Stimulated activated CD8-positive, alpha-beta memory T cell treated with anti-CD3 and anti-CD28 coated beads, Interleukin-15, amount 100 ng/mL, for 24 hours (primary cell): ENCODE measurements at places on chromosomes 5 and 9.

DNA sequence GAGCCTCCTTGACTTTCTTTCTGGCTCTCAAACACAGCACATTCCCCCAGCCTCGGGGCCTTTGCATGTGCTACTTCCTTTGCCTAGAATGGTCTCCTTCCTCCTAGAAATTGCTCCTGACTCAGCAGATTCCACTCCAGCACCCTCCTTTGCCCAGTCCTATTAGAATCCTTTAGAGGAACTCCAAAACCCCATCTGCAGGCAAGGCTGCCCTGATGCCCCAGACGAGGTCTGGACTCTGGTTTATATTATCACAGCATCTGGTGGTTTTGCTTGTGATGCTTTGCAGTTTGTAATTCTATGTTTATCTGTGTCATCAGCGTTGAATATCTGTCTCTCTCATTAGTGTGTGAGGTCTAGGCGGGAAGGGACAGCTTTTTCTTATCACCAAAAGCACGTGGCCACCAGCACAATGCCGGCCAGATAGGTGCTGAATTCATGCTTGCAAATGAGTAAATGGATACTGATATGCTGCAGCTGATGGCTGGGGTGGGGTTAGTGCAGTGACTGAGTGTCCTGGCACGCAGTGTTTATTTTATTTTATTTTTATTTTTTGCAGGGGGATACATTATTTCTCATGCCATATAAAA, 30.0 kb upstream of the ANKH start:
- DNase-seq, result no peak

- DNase-seq, result no peak
Observed at GRCh38 chr9:122342323-122343050, 28.3 kb upstream of the PTGS1 start.

DNA sequence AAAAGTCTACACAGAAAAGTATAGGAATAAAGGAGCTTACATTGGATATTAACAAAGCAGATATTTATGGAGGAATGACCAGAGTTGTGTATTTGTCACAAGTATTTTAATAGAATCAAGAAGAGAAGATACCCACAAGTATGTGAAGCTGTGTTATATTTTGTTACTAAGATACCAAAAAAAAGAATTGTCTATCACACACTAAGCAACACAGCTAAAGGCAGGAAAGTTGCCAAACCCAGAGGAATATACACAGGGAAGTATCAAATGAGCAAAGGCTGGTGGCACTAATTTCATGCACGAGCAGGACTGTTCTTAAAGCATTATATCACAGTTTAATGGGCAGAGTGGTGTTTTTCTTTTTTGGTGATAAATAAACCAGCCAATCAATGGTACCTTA, 30.9 kb upstream of the RAI14 start:
- no peak for DNase-seq

DNA sequence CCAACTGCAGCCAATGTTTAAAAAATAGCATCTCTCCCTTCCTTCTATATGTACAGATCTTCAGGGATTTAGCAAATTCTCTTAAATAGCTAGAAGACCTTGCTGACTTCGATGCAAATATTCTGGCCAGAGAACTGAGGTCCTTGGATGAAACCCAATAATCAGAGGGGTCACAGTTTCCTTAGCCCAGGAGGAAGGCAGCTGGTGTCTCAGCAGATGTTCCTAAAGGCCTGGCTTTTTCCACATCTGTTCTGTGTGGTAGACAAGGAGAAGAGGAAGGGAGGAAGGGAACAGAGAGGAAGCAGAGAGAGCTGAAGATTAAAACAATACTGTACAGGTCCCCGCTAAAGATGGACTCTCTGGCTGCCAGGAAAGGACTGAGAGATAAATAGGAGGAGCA, 33.1 kb downstream of the BOD1 start:
- DNase-seq, result no peak

- DNase-seq, result no peak
Observed at GRCh38 chr9:87708986-87709728, 16.8 kb upstream of the CTSL start.

DNA sequence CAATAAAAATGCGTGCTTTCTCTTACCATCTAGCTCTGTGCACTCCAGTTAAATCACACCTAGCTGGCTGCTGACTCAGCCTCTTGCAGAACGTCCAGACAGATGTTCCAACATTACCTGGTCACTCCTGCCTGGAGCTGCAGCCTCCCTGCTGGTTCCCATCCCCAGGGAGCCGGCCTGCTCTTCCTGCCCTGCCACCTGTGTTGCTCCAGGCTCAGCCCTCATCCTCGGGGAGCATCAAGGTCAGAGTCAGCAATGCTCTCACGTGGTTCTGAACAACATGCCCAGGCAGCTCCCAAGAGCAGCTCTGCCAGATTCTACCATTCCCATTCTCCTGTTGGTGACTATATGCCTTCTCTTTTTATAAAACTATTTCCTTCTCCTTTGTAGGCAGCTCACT, 81.3 kb downstream of the GADD45G start:
- no peak for DNase-seq

DNA sequence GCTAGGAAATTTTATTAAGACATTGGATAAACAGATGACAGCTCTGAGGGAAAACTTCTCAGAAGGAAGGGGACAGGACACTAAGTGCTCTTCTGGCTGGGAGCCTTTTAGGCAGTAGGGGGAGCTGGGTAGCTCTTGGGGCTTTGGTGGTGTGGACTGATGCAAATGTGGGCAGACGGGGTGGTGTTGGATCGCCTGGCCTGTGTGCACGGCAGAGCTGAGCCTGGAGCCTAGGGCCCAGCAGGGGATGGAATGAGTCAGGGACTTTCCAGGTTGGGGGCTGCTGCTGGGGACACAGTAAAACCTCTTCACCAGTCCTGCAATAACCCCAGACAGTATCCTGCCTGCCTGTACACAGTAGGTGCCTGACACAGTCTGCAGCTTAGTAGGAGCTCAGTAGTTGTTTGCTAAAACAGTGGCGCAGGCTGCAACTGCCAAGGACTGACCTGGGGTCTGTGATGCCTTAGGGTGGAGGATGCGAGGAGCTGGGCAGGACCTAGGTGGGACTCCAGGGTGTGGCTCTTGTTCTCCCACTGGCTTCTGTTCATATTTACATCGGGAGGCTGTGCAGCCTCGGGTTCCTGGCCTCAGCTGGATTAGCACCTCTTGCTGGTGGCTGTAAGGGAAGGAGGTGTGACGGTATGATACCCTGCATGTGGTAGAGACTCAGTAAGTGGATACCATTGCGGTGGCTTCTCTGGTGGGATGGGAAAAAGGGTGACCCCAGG, 83.8 kb downstream of the DAB2IP start:
- no peak for DNase-seq
